Camera-type eye (tissue), 1 donor: ENCODE measurements at places on chromosomes 1 and 21. TPM values are rescaled to one million over a fixed set of nuclear protein-coding genes. Genes with fewer than 3 reads are reported as not detected.

The ANXA9 gene
- total RNA-seq, result 0.55 TPM

The NOS1AP gene
- 7.9 TPM for total RNA-seq

The FAM72D gene
- 0.66 TPM for total RNA-seq

The HOOK1 gene
- total RNA-seq, result 50.6 TPM

The ILDR2 gene
- total RNA-seq, result 153 TPM

The PRAMEF9 gene
- total RNA-seq, result not detected

The ST7L gene
- total RNA-seq, result 49.9 TPM

The PLA2G2F gene
- not detected for total RNA-seq

The CFHR2 gene
- total RNA-seq, result not detected

The GBP2 gene
- total RNA-seq, result 11.4 TPM

The GPR52 gene
- 5.8 TPM for total RNA-seq

The PTTG1IP gene
- 172 TPM for total RNA-seq
